ENCODE measurements at places on chromosomes 16 and 17. TPM values are rescaled to one million over a fixed set of nuclear protein-coding genes. Genes with fewer than 3 reads are reported as not detected.

NPTX1 gene
- total RNA-seq: 297 TPM

SOST gene
- total RNA-seq: not detected

SLC6A4 gene
- not detected for total RNA-seq

TBCD gene
- 114 TPM for total RNA-seq

TIGD7 gene
- total RNA-seq: 10.9 TPM

KRTAP4-4 gene
- total RNA-seq: not detected

ATPAF2 gene
- total RNA-seq: 30.8 TPM

ADAP2 gene
- 6.9 TPM for total RNA-seq

CCL5 gene
- not detected for total RNA-seq

LITAF gene
- total RNA-seq: 54.7 TPM

CCDC144A gene
- 42.8 TPM for total RNA-seq

DHX40 gene
- 23.9 TPM for total RNA-seq

GNG13 gene
- 5.3 TPM for total RNA-seq

COX6A2 gene
- not detected for total RNA-seq

PAGR1 gene
- total RNA-seq: 20.8 TPM

STH gene
- 18.6 TPM for total RNA-seq

TLCD2 gene
- total RNA-seq: 1.2 TPM

ATP6V0A1 gene
- total RNA-seq: 387 TPM

KRTAP3-2 gene
- not detected for total RNA-seq

FOXN1 gene
- not detected for total RNA-seq

TTLL6 gene
- total RNA-seq: 0.61 TPM

FOXJ1 gene
- 2.4 TPM for total RNA-seq

PLCG2 gene
- total RNA-seq: 14.8 TPM

MYH11 gene
- total RNA-seq: 52.9 TPM

CCL17 gene
- not detected for total RNA-seq

MYL4 gene
- total RNA-seq: not detected

TNFSF13 gene
- 10.4 TPM for total RNA-seq

KRTAP3-1 gene
- total RNA-seq: not detected

PIK3R6 gene
- total RNA-seq: 0.23 TPM

CD79B gene
- total RNA-seq: not detected

EMP2 gene
- total RNA-seq: 23.1 TPM

CDRT15 gene
- total RNA-seq: not detected

KRT31 gene
- 0.79 TPM for total RNA-seq

MAP2K3 gene
- total RNA-seq: 24.3 TPM

CDH16 gene
- total RNA-seq: not detected

ZNF652 gene
- total RNA-seq: 57.1 TPM

ZDHHC1 gene
- total RNA-seq: 7.2 TPM

CFAP97D1 gene
- not detected for total RNA-seq

MT1A gene
- total RNA-seq: not detected

ASIC2 gene
- 22.8 TPM for total RNA-seq

KRTAP16-1 gene
- not detected for total RNA-seq

SRL gene
- 1.8 TPM for total RNA-seq

UMOD gene
- total RNA-seq: not detected

ARHGAP44 gene
- total RNA-seq: 96.1 TPM

HBA1 gene
- 135 TPM for total RNA-seq

ACSM2A gene
- not detected for total RNA-seq

CHP2 gene
- not detected for total RNA-seq

TPSG1 gene
- not detected for total RNA-seq

ZP2 gene
- not detected for total RNA-seq

ITGAL gene
- 2.8 TPM for total RNA-seq

GDPD1 gene
- 41.4 TPM for total RNA-seq

IL17C gene
- total RNA-seq: not detected

XAF1 gene
- 25.4 TPM for total RNA-seq

PRSS21 gene
- total RNA-seq: not detected

VPS35 gene
- 73.0 TPM for total RNA-seq

MCRIP1 gene
- 134 TPM for total RNA-seq

CDH11 gene
- 63.0 TPM for total RNA-seq

Data from dorsolateral prefrontal cortex (tissue), 122 donors.